Left hindlimb (tissue), 1 donor: ENCODE measurements at places on chromosomes 3 and 15.

- no peak for DNase-seq
Measured at GRCh38 chr3:97417-98258, 98.9 kb upstream of the CHL1 start.

DNA sequence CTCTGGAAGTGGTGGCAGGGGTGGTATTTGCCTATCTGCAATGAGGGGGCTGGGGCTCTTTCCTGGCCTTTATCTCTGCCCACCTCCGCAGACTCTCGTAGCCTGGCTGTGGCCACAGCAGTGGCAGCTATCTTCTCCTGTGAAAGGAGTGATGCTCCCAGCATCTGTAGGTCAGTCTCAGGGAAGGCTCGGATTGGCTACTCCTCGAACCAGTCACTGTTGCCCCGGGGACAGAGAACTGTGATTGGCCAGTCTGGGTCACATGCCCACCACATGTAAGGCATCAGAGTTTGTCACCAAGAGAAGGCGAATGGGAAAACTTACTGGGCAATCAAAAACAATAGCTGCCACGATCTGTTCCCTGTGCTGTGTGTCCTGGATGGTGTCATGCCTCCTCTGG is 30.1 kb upstream of the FGD5 start:
- no peak for DNase-seq

GRCh38 chr3:48919215-48920138 is 835 bp downstream of the ARIH2 start:
- DNase-seq, result no peak

DNA sequence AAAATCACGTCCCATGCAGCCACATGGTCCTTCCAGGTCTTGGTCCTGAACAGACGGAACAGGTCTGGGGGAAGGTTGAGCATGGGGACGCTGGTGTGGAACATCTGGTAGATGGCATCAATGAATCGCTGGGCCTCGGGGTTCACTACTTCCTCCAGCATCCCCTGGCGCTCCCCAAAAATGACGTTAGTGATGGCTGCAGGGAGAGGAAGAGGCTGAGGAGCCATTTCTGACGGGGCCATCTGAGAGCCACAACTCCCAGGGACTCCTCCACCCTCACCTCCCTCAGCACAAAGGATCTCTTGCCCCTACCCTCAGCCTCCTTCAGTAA is 23.7 kb downstream of the CYP11A1 start:
- DNase-seq, result no peak

GRCh38 chr3:111454551-111454950 is 87.4 kb upstream of the CD96 start:
- no peak for DNase-seq

DNA sequence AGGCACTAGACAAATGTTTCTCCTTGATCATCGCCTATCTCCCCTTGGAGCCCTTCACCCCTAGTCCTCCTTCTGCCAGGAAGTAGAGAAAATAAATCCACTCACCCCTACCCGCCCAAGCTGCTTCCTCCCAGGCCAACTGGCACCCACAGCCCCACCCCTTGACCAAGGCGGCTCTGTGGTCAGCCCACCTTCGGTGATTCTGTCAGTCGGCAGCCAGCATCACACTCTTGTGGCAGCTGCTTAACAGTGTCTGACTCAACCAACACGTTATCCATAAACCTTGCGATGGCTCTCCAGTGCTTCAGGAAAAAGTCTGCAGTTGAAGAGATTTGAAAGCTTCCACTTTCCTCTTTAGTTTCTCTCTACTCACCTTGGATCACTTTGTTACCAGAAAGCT is 7.6 kb downstream of the SHF start:
- DNase-seq, result peak; percentile 8

- DNase-seq, result peak; percentile 66
Measured at GRCh38 chr15:57375827-57376695, at the start of gene CGNL1. TSS of gene CGNL1 (plus strand) at chr15:57376505. CDS start at chr15:57438000, 61,495 bp downstream.

GRCh38 chr3:140332131-140332530 is 345.7 kb upstream of the TRIM42 start:
- no peak for DNase-seq

- DNase-seq, result no peak
Measured at GRCh38 chr3:130604806-130605205, 87.8 kb downstream of the COL6A6 start.

DNA sequence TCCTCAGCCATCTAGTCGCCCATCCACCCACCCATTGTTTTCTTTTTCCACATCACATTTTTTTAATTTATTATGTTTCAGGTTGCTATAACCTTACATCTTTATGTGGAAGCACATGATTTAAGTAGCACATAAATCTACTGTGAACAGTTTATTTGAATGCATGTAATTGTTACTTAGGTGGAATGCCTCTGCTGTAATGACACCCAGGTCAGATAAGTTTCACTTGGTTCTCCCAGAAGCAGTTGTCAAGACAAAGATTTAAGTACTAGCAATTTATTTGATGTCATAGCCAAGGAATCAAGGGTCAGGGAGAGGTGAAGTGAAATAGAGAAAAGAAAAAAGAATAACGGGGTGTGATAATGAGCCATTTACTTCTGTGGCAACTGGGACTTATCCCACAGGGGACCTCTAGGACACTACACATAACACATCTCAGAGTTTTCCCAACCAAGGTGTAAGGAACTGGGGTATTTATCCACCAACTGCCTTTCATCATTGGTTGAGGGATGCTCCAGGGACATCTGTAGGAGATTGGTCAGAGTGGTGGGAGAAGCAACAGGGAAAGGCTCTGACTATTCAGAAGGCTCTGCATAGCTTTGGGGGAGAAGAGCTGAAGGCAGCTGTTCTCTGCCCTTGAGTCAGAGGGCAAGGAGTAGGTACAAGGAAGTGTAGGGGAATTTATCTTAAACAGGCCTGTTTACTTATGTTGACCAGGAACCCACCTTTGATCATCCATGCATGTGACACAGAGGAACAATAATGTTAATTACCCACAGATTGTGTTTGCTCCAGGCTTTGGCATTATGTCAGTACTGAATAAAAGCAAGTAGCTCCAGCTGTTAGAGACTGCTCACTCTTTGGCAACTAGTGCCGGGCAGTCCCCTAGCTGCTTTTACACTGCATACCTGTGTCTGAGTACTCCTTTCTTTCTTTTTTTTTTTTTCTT is 94.8 kb downstream of the CD200R1L start:
- no peak for DNase-seq

DNA sequence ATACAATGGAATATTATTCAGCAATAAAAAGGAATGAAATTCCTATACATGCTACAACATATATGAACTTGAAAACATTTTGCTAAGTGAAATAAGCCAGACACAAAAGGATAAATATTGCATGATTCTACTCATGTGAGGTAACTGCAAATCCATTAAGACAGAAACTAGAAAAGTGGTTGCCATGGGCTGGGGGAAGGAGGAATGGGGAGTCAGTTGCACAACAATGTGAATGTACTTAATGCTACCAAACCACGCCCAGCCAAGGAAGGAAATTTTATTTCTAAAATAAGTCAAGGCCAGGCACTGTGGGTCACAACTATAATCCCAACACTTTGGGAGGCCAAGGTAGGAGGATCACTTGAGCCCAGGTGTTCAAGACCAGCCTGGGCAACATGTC is 9.8 kb upstream of the GMPPB start:
- DNase-seq, result no peak

DNA sequence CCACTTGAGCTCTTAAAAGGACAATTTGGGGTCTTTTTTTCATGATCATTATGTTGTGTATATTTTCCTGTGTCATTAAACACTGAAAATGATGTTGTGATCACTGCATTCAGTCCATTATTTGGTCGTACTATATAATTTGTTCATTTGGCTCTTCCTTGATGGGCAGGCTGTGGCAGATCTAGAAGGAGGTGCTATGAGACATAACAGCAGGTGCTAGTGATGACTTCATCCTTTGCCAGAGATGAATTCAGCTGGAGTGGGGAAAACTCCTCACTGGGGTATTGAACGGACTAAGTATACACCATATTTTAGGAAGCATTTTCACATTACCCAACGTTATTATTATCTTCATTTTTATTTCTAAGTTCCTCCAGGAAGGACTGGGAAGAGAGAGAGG is 12.0 kb downstream of the CMTM7 start:
- no peak for DNase-seq

- DNase-seq, result no peak
Measured at GRCh38 chr3:123447749-123448517, 957 bp downstream of the ADCY5 start.

DNA sequence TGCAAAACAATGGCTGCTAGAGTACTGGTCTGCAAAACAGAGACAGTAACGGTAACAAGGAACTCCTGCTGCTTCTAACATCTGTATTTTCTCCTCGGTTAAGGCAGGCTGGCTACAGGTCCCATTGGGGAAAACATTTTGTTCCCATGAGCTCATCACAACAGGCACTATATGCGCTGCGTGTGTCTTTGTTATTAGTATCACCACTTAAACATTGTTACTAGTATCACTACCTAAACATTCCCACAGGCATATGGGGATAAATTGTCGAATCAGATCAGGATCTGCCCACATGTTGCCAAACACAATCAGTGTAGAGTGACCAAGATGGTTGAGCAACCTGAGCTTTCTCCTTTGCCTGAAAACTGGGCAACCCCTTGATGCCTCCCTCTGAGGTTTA is 77.2 kb downstream of the TOP2B start:
- DNase-seq, result no peak

DNA sequence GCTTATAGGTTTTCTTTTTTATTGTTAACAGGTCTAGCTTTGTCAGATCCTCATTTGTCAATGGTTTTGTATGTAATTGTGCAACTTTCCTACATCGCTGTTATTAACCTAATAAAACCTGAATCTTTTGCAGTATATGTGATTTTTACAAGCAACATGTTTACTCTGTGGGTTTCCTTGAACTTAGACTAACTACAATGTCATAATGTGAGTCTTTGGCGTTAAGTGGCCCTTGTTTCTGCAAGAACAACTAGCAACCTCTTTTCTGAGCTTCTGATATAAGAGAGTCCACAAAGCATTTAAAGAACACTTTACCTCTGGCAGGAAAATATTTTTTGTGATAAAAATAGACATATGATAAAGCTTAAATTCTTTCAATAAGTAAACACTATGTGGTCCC is 230.3 kb upstream of the CFAP20DC start:
- no peak for DNase-seq
